ENCODE measurements at places on chromosomes 3 and 15. TPM values are rescaled to one million over a fixed set of nuclear protein-coding genes. Genes with fewer than 3 reads are reported as not detected.

MELTF gene
- 8.8 TPM for total RNA-seq

CPN2 gene
- not detected for total RNA-seq

SPRED1 gene
- total RNA-seq = 0.44 TPM

DNA sequence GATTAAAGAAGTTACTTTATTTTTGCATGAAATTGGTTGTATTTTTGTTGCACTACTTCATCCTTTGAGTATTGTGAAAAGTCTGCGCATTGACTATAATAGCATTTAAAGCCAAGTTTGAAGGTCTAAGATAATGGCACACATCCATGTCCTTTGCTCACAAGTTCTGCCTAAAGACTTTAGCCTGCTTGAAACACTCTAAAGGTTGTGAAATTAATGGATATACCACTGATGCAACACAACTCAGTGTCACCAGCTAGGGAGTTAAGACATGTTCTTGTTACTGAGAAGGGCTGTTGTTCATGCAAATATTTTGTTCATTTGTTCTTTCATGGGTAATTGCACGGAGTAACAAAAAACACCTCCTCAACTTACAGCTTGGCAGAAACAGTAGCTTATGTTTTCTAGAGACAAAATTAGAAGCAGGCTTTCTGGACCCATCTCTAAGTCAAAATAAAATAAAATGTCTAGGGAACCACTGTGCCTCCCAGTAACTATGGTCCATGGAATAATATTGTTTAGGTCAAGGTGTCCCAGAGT is 83.9 kb downstream of the PPARG start:
- DNase-seq = no peak
- H3K27ac ChIP-seq = no peak overlapping the region
- no peaks in the 10 kb centered on the region for H3K4me1 ChIP-seq
- H3K27me3 ChIP-seq = peaks cover 22% of the 10 kb centered on the region

RCN2 gene
- 40.5 TPM for total RNA-seq

TM4SF1 gene
- 0.26 TPM for total RNA-seq

- no peaks in the 10 kb centered on the region for H3K4me1 ChIP-seq
- no peak for DNase-seq
- H3K4me3 ChIP-seq = no peak overlapping the region
- H3K27ac ChIP-seq = no peak overlapping the region
- H3K36me3 ChIP-seq = no peaks in the 10 kb centered on the region
Measured at GRCh38 chr3:127100459-127101410, 92.2 kb upstream of the PRR23E start.

Measured in activated CD4-positive, alpha-beta T cell treated with anti-CD3 and anti-CD28 coated beads, Interleukin-2, amount 10 ng/mL, durations not matched to agents 24 days and 14 days (primary cell).